ENCODE measurements at places on chromosomes 7 and 10.

- no peak for DNase-seq
Measured at GRCh38 chr7:134660242-134660785, 13.7 kb downstream of the BPGM start.

GRCh38 chr7:103988468-103989199, 824 bp downstream of the RELN start:
- no peak for DNase-seq

GRCh38 chr7:16891874-16892643, 10.3 kb upstream of the AGR3 start:
- no peak for DNase-seq

GRCh38 chr7:70587739-70588138, 544.2 kb upstream of the GALNT17 start:
- no peak for DNase-seq

- no peak for DNase-seq
Measured at GRCh38 chr7:66958538-66959350, 36.6 kb downstream of the SBDS start.

GRCh38 chr7:93715234-93715633, 140.7 kb upstream of the CALCR start:
- no peak for DNase-seq

GRCh38 chr10:96038476-96039387, 4.7 kb upstream of the CCNJ start:
- no peak for DNase-seq

- peak; percentile 1 for DNase-seq
Measured at GRCh38 chr7:3722396-3722922, 421.4 kb downstream of the SDK1 start.

GRCh38 chr10:89476150-89476549, 59.2 kb downstream of the SLC16A12 start:
- DNase-seq, result no peak

GRCh38 chr10:24462889-24463552, 254.1 kb downstream of the KIAA1217 start:
- no peak for DNase-seq

DNA sequence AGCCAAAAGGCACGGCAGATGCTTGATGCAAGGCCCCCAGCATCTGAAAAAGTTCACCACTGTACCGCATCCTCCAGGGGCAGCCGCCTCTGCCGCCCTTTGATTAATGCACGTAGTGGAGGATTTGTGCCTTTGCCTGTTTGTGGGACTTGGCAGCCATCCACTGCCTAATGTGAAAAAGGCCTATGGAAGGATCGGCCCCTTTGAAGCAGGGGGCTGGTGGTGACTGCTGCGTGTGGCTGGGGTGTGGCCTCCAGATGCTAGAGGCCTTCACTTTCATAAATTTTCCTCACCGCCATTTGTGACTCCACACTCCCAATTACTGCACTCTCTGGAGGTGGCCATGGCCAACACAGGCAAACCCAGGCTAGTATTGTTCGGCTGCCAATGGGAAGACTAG, 226.0 kb downstream of the BMPER start:
- DNase-seq, result no peak

GRCh38 chr7:749140-749551, 22.1 kb upstream of the PRKAR1B start:
- DNase-seq, result no peak
